ENCODE measurements at places on chromosomes 11 and 22.

DNA sequence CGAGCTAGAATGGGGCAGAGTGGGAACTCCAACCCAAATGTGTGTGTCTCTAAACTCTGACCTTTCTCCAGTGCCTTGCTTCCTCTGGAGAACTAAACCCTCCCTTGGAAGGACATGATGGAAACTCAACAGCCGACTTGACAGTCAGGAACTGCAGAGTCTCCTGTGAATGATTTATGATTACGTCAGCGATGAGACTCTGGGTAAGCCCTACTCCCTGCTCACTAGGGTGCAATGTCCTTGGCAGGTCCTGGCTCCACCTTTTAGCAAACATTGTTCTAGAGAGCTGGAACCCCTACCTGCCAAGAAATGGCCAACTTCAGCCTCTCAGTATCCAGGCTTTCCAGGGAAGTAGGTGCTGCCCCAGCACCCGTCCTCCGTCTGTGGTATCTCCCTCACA, 96.1 kb upstream of the CD82 start:
- DNase-seq: no peak

DNA sequence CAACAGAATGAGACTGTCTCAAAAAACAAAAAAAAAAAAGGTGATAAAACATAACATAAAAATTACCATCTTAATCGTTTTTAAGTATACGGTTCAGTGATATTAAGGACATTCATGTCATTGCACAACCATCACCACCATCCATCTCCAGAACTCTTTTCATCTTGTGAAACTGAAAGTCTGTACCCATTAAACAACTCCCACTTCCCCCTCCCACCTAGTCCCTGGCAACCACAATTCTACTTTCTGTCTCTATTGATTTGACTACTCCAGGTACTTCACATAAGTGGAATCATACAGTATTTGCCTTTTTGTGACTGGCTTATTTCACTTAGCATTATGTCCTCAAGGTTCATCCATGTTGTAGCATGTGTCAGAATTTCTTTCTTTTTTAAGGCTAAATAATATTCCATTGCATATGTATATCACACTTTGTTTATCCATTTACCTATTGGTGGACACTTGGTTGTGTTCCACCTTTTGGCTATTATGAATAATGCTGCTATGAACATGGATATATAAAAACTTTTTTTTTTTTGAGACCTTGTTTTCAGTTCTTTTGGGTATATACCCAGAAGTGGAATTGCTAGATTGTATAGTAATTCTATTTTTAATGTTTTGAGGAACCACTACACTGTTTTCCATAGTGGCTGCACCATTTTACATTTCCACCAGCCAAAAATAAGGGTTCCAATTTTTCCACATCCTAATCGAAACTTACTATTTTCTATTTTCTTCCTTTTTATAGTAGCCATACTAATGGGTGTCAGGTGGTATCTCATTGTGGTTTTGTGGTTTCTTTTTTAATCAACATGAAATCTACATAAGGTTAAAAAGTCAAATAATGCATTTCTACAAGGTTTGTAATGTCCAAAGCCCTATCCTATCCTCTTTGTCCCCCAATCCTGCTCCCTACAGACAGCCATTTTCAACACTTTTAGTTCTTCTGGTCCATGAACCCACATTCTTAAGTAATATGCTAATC, 23.4 kb upstream of the PIK3C2A start:
- DNase-seq: no peak

DNA sequence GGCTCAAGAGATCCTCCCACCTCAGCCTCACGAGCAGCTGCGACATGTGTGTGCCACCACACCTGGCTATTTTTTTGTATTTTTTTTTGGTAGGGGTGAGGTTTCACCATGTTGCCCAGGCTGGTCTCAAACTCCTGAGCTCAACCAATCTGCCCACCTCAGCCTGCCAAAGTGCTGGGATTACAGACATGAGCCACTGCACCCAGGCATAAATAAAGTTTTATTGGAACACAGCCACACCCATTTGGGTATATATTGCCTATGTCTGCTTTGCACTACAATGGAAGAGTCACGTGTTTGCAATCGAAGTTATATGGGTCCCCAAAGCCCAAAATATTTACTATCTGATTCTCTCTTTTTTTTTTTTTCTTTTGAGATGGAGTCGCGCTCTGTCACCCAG, 1.8 kb upstream of the MS4A15 start:
- no peak for DNase-seq

GRCh38 chr11:86809561-86809960, 9.2 kb downstream of the PRSS23 start:
- no peak for DNase-seq

GRCh38 chr11:2270322-2271076, at the start of gene ASCL2:
ASCL2 (minus strand) TSS chr11:2270588; CDS start chr11:2270332, 256 bp downstream.
- no peak for DNase-seq

- DNase-seq: peak; percentile 20
These were observed 651 bp upstream of the FAM83F start for GRCh38 chr22:39994041-39994565.

Measured in stimulated activated CD4-positive, alpha-beta T cell treated with anti-CD3 and anti-CD28 coated beads, Interleukin-15, amount 100 ng/mL, for 1 hour (primary cell).